ENCODE measurements at places on chromosomes 5 and 9.
A peak's percentile ranks its signal among the peaks of the same experiment; 100 is the strongest.

GRCh38 chr5:122756264-122756911, 18.5 kb upstream of the SNX2 start:
- peak; percentile 48 for DNase-seq

- no peak for DNase-seq
These were observed 28.3 kb upstream of the CRB2 start for GRCh38 chr9:123327697-123328100.

DNA sequence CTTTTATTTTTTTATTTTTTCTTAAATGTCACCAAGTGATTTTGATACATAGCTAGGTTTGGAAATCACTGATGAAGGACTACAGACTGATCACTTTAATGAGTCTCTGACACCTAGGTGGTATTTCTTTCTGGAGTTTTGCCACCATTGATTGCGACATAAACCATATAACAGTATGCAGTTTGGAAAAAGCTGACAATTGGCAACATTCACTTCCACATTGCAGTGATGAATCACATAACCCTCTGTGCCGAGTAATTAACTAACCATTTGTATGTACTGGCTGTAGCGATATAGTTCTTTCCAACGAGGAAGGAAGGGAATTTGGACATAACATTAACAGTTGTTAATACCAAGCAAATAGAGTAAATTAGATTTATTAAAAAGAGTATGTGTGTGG, 222.9 kb upstream of the EFNA5 start:
- peak; percentile 73 for DNase-seq

DNA sequence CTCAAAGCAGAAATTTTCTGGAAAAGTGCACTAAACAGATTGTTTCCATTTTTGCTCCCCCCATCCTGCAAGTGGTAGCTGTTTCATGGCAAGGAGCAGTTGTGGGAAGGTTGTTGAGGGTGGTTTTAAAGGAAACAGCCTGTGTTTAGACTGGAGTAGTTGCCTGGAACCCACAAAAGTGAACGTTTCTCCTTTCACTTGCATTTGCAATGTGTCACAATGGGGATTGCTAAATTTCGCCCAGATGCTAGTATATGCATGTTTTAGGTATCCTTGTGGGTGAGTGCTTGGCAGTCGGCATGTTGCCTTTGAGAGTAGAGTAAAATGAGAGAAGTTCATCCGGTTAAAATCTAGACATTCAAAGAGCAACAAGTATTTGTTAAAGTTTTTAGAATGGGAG, 1099.9 kb upstream of the DMAC1 start:
- no peak for DNase-seq

GRCh38 chr5:160851451-160851850, 560 bp downstream of the ATP10B start:
- no peak for DNase-seq

- no peak for DNase-seq
These were observed 298.7 kb downstream of the FBXL17 start for GRCh38 chr5:108083232-108083631.

DNA sequence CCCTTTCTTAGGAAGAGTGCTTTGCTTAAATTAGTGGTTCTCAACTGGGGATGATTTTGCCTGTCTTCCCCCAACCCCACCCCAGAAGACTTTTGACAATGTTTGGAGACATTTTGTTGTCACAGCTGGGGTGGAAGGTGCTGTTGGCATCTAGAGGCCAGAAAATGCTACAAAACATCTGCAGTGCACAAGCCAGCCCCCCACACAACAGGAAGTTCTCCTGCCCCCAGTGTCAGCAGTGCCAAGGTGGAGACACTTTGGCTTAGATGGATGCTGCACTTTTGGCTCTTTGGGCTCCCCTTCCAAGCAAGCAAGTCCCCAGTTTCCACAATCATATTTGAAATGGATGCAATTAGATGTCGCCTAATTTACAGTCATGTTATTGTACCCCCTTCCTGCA, 2.7 kb downstream of the HEMGN start:
- DNase-seq: no peak

DNA sequence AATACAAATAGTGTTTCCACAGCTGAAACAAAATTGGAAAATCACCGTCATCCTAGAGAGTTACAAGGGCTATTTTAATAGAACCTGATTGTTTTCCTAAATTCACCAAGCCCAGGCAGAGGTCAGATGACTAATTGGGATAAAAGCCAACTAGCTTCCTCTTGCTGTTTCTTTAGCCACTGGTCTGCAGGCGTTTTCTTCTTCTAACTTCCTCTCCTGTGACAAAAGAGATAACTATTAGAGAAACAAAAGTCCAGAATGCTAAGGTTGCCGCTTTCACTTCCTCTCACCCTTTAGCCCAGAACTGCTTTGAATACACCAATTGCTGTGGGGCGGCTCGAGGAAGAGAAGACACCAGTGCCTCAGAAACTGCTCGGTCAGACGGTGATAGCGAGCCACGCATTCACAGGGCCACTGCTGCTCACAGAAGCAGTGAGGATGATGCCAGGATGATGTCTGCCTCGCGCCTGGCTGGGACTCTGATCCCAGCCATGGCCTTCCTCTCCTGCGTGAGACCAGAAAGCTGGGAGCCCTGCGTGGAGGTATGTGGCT, at the start of gene TLR4:
Gene TLR4 (plus strand): TSS at position 380 of the 552 bp plus-strand sequence. CDS start 70 bp downstream, at position 450.
- DNase-seq: peak; percentile 73

DNA sequence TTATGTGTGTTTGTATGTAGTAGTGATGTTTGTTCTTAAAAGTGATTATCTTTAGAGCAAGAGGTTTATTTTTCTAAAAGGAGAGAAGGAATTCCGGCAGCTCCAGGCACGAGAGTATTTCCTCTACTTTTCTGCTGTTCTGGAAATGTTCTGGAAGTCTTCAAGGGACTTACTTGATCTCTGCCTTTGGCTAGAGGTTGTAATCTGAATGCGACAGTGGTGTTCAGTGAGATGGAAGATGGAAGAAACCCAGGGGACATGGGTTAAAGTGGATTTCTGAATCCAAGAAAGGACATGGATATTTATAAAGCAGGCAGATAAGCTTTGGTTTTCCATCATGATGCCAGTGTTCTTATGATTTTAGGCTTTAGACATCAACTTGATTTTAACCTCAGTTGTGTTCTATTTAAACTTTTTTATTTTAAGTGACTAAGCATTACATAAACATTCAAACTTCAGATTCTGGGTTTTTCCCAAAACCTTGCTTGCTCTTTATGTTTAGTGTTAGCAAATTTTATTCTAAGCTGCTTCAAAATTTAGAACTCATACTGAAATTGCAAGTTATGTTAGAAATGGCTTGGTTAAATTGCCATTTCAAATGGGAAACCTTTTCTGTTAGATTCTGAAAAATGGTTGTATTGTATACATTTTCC, 3.6 kb downstream of the GPR21 start:
- DNase-seq: no peak

GRCh38 chr9:15305470-15305869, 1.5 kb downstream of the TTC39B start:
- no peak for DNase-seq

- no peak for DNase-seq
These were observed 33.7 kb downstream of the SNX18 start for GRCh38 chr5:54551292-54551691.

- no peak for DNase-seq
These were observed 116.4 kb upstream of the SPDL1 start for GRCh38 chr5:169467041-169467771.

- no peak for DNase-seq
These were observed 59.8 kb downstream of the SH3RF2 start for GRCh38 chr5:145996135-145996534.

GRCh38 chr5:91438871-91439270, 55.8 kb upstream of the ARRDC3 start:
- DNase-seq: no peak

- peak; percentile 50 for DNase-seq
These were observed 148.0 kb downstream of the BRINP1 start for GRCh38 chr9:119221276-119221675.

- DNase-seq: no peak
These were observed 76.9 kb upstream of the NEURL1B start for GRCh38 chr5:172564188-172564587.

DNA sequence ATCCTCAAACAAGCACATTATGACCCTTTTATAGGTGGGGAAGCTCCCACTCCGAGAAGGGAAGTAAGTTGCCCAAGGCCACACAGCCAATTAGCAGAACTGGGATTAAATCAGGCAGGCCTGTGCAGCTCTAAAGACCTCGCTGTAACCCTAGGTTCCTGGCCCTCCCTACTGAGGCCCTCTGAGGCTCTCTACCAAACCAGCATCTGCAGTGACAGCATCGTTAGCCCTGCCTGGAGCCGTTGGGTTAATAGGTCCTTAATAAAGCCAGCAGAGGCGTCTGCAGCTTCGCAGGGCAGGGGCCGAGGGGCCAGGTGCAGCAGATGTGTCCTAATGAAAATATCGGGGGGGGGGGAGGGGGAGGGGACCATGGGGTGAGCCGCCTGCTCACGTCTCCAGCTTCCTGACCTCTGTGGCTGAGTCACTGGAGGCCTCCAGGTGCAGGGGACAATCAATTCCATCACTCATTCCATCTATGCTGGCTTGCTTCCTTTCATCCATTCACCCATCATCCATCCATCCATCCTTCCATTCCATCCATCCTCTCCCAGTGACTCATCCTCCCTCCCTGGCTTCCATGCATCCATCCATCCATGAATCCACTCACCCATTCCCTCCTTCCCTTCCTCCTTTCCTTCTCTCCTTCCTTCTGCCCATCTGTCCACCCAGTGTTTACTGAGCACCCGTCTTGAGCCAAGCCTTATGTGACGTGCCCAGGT, 203.9 kb downstream of the C9orf50 start:
- DNase-seq: no peak

GRCh38 chr9:110142868-110143481, 65.0 kb downstream of the C9orf152 start:
- no peak for DNase-seq

- no peak for DNase-seq
These were observed 600.2 kb upstream of the TLE4 start for GRCh38 chr9:78971540-78971939.

GRCh38 chr9:88792502-88792901, 198.8 kb upstream of the S1PR3 start:
- no peak for DNase-seq

DNA sequence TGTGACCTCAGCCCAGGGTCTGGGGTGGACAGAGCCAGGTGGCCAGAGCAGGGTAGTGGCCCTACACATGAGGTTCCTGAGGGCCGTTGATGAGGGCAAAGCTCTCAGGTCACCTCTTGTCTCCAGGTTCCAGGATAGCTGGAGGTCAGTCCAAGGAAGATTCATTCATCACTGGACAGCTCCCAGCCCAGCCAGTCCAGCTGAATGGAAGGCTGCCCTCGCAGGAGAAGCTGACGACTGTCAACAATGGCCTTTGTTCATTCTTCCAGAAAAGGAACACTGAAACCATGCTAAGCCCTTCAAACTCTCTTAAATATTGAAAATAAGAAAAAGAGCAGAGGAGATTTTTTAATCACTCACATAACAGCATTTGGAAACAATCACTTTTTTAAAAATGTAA, 169.7 kb upstream of the TBCA start:
- DNase-seq: peak; percentile 16

- no peak for DNase-seq
These were observed 169.1 kb downstream of the CSNK1G3 start for GRCh38 chr5:123681061-123681460.

GRCh38 chr5:88548136-88548805, 279.6 kb upstream of the TMEM161B start:
- no peak for DNase-seq

GRCh38 chr5:174313615-174314014, 268.1 kb downstream of the NSG2 start:
- no peak for DNase-seq

GRCh38 chr5:134289509-134290113, 63.7 kb upstream of the PPP2CA start:
- DNase-seq: peak; percentile 83

DNA sequence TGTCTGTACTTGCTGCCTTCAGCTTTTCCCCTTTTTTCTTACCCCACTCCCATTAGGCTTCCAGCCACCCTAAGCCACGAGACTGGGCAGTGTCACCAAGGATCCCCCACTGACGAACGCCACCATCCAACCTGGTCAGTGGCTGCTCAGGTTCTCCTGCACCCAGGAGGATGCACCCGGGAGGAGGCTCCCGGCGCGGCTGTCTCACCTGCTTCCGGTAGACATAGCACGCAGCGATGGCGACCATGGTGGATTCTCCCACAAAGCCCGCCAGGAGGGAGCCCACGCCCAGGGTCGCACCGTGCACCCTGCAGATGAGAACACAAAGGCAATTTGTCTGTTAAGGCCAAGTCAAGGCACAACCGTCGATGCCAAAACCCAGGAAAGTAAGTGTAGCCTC, 48.1 kb downstream of the OTULIN start:
- DNase-seq: no peak

DNA sequence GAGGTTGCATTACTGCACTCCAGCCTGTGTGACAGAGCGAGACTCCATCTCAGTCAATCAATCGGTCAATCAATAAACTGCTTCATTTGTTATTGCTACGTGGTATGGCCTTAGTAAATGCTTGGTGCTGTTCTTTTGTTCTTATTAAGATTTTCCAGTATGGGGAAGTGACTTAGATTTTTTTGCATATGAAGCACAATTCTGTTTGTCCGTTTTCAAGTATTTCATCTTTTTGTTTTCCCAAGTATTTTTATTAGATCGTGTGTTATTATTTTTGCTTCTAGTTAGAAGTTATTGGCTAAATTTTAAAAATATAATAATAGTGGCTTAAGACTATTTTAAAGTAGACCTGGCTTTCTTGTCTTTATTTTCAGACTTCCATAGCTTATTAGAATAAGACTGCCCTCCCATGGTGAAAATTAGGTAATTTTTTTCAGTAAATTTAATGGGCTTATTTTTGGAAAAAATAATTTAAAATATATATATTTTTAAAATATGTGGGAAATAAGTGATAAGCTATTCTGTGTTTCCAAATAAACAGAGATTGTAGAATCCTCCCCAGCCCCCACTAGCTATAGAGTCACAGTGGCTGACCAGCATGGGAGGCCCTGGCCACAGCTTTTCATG, 14.7 kb upstream of the OMD start:
- DNase-seq: peak; percentile 21

- no peak for DNase-seq
These were observed 17.7 kb downstream of the ROPN1L start for GRCh38 chr5:10459080-10460055.

- DNase-seq: no peak
These were observed 181.2 kb downstream of the GLIS3 start for GRCh38 chr9:4118666-4119065.

DNA sequence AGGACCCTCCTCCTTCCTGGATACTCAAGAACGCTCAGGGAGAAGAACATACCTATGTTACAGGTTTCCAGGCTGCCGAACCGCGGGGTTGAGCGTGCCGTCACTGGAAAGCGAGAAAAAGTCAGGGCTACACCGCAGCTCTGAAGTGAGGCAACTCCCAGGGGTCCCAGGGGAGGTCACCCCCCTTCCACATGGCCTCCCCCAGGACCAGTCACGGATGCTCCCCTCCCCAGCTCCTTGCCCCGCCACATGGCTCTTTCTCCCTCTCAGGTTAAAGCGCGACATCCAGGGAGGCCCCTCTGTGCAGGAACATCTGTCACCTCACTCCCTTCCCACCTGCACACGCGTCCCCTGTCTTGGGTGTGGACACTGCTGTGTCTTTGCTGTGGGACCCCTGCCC, 44.0 kb upstream of the ZNF354A start:
- DNase-seq: no peak

GRCh38 chr5:63843190-63843589, 119.1 kb downstream of the HTR1A start:
- DNase-seq: no peak

DNA sequence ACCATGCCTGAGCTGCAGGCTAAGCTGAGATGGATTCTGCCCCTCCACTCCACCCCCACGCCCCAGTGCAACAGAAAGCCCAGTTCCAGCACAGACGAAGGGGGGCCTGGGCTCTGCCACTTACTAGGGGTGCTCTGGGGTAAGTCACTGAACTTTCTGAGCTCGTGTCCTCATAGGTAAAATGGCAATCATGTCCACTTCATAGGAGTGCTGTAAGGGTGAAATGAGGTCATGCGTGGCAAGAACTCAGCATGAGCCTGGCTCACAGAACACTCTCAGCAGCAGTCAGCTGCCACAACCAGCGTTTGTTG, 8.4 kb upstream of the PSD2 start:
- DNase-seq: no peak

All from AG08395 (cell line).